A549 treated with ZK216348 at 1 μM for 4 hours (cell line): ENCODE measurements at places on chromosomes 1 and 21. TPM values are rescaled to one million over a fixed set of nuclear protein-coding genes. Genes with fewer than 3 reads are reported as not detected.

MAP3K21 gene
- 6.1 to 11.8 TPM (median 9.9 TPM) in 5 replicates for total RNA-seq

PROX1 gene
- total RNA-seq = 0.06 to 0.21 TPM (median 0.16 TPM) in 4 of 5 replicates, not detected in the other

MRTO4 gene
- total RNA-seq = 65.2 to 73.2 TPM (median 68.7 TPM) in 5 replicates

TNNT2 gene
- total RNA-seq = 0.34 TPM in 1 of 5 replicates, not detected in the others

ZNF669 gene
- 3.0 to 6.4 TPM (median 3.8 TPM) in 5 replicates for total RNA-seq

BGLAP gene
- 0.20 to 0.40 TPM (median 0.39 TPM) in 3 of 5 replicates, not detected in the others for total RNA-seq
